ENCODE measurements at places on chromosomes 1 and 21.

DNA sequence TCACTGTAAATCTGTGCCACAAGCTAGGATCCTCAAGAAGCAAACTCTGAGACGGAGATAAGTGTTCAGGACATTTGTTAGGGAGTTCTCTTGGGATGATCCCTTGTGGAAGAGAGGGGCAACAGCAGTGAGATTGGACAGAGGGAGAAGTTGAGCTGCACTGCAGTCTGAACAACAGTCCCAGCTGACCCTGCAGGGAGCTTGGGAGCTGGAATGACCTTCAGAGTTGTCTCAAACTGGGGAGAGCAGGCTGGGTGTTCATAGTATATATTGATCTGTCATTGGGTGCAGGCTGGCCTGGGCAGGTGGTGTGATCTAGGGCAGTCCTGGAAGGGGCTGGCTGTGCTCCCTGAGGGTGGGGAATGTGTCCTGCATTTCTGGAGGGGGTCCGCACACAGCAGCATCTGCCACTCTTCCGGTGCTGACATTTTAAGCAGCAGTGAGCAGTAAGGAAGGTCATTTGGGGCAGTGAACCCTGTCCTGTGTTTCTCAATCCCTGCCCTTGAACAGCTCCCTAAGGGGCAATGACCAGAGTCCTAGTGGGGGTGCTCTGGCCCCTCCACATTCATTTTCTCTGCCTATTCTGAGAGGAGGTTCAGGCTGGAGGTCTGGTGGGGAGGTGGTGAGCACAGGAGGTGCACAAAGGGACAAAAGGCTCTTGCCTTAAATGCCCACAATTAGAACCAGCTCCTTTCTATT, 90.2 kb upstream of the PPM1J start:
- no peak for DNase-seq

DNA sequence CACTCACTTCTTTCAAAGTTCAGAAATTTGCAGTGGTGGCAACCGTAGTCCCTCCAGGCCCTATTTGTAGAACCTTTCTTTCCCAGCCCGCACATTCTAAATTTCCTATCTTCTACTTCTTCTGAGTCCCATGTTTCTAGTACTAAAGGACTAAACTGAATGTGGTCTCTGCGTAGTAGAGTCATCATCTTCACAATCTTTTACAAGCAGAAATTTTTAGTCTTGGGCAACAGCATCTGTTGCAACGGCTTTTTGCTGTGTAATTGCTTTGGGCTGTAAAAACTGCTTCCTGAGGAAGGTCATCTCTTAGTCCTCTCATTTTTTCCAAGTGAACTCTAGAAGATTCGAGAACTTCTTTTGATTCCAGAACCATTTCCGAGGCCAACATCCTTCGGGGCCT, 23.9 kb downstream of the VAV3 start:
- no peak for DNase-seq

- no peak for DNase-seq
These were observed 75.7 kb upstream of the KIAA1614 start for GRCh38 chr1:180837020-180837419.

GRCh38 chr1:41813755-41814745, 104.7 kb downstream of the HIVEP3 start:
- DNase-seq: no peak

- DNase-seq: no peak
These were observed 171.5 kb upstream of the IRF2BP2 start for GRCh38 chr1:234781241-234782065.

DNA sequence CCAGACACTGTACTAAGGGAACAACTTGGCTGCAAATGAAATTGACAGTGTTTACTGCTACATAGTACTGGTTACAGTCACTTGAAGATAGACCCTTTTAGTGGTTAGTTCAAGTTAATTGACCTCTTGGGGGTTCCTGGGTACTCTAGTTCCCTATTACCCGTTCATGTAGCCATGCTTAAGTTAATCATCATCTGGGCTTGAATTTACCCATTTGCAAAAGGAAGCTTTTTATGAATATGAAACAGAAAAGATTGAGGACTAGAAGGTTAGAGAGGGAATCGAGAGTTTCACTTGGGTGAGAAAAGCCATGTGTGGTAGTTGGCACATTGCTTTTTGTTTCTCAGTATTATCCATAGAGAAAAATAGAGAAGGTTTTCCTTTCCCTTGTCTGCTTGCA, 2.7 kb downstream of the MIA3 start:
- no peak for DNase-seq

All from dorsolateral prefrontal cortex (tissue), 122 donors.